ENCODE measurements at places on chromosomes 4 and X.

DNA sequence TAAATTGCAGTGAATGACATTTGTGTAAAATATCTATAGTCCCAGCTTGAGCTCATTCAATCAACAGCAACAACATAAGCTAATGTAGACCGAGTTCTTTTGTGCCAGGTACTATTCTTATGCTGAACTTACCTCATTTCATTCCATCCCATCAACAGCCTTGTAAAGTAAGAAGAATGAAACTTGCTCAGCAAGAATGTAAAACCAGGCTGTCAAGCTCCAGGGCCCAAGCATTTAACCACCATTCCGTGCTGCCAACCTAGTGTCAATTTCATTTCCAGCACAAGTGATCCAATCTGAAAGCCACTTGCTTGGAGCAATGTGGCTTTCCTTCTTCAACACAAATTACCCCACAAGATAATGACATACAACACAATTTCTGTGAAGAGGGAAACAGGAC lies 36.6 kb downstream of the RASSF6 start:
- no peak for DNase-seq

- no peak for DNase-seq
Measured at GRCh38 chr4:183638436-183638835, 20.5 kb downstream of the RWDD4 start.

- DNase-seq, result no peak
Measured at GRCh38 chrX:17923546-17923945, 62.4 kb upstream of the RAI2 start.

DNA sequence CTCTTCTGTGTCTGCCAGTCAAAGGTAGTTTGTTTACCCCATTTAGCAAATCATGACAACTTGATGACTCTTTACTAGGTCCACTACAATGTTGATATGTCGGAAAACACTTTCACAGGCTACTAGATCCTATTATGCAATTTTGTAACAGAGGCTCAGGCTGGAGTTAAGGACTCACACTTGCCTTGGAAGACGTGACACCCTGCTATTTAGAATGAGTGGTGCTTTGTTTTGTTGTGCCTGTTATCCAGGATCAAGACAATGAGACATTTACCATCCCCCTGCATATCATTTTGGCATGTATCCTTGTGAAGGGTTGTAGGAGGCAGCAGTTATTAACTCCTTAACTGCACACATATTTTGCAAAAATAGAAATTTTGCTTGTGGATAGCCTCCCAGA lies 263.7 kb downstream of the IL1RAPL1 start:
- no peak for DNase-seq

DNA sequence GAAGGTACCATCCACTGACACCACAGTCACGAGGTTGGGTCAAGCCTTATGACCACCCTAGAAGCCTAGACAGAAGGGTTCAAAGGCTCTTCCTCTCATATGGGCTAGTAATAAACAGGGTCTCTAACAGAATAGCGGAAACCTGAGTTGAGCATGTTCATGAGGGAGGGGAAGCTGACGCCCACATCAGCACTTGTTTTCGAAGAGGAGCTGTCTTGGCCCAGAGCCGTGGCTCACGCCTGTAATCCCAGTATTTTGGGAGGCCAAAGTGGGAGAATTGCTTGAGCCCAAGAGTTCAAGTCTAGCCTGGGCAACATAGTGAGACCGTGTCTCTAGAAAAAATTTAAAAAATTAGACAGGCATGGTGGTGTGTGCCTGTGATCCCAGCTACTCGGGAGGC lies 21.5 kb upstream of the TMSB4X start:
- DNase-seq, result no peak

DNA sequence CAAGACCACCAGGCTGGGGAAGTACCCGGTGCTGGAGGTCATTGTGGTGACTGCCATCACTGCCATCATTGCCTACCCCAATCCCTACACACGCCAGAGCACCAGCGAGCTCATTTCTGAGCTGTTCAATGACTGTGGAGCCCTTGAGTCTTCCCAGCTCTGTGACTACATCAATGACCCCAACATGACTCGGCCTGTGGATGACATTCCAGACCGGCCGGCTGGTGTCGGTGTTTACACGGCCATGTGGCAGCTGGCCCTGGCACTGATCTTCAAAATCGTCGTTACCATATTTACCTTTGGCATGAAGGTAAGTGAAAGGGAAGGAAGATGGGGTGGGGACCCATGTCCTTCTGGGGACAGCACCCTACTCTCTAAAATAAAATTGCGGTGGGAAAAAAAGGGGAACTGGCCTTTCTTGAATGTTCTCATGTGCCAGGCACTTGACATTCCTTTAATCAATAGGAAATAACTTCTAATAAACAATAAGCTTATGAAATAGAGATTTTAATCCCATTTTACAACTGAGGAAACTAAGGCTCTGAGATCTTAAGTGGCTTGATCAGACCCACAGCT lies 51.6 kb downstream of the CLCN4 start:
- no peak for DNase-seq

- no peak for DNase-seq
Measured at GRCh38 chrX:10404436-10404835, 215.9 kb downstream of the MID1 start.

DNA sequence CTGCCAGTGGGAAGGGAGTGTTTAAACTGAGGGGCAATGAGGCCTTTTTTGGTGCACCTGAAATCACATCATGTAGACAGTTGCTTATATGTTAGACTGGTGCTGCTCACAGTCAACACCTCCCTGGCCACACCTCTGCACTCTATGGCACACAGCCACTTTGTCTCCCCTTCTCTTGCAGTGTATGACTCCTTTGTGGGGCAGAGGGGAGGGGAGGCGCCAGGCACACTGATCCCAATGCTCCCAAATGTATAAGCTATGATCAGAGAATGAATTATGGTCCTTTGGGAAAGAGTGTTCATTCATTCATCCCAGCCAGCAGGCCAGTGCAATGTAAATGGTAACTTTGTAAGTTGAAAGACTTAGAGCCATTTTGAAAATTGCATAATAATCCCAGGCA lies 4.6 kb upstream of the GPC3 start:
- DNase-seq, result no peak

DNA sequence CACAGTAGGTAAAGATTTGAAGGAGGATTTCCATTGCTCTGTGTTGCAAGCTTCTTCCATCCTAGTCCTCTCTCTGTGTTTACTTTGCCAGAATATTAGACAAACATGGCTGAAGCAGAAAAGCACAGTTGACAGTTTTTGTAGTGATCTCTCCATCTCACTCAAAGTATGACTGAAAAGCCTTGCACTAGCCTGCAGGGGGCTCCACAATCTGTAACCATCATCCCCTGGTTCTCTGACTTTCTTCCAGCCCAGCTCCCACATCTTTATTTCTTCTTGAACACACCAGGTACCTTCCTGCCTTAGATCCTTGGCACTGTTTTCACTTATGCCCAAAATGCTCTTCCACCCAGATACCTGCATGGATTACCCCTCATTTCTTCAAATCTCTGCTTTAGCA lies 34.1 kb upstream of the HHIP start:
- no peak for DNase-seq

- no peak for DNase-seq
Measured at GRCh38 chr4:159735281-159736207, 632.7 kb downstream of the RAPGEF2 start.

Measured in cerebellar nuclear complex (tissue), 1 donor.